ENCODE measurements at places on chromosomes 12 and 14.

GRCh38 chr14:99757331-99758070 is 35.7 kb upstream of the EML1 start:
- no peak for DNase-seq

DNA sequence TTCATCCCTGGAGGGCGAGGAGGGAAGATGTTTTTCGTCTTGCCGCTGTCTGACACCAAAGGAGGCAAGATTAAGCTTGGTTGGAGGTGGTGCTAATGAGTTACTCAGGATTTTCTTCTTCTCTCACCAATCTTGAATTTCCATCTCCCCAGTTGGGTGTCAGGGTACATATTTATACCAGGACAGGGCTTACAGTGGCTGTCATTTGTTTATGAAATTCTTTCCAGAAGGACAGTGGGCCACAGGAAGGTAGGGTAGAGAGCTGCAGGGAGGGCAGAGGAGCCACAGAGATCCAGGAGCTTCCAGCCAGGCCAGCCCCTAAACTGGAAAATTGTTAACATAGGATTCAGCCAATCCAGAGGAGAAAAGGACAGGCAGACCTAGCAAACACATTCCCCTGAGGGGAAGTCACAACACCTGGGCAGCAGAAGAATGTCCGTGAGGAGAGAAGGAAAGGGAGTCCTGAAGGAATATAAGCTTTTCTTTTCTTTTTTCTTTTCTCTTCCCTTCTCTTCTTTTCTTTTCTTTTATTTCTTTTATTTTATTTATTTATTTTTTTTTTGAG is 40.5 kb downstream of the IRF2BPL start:
- DNase-seq, result no peak

DNA sequence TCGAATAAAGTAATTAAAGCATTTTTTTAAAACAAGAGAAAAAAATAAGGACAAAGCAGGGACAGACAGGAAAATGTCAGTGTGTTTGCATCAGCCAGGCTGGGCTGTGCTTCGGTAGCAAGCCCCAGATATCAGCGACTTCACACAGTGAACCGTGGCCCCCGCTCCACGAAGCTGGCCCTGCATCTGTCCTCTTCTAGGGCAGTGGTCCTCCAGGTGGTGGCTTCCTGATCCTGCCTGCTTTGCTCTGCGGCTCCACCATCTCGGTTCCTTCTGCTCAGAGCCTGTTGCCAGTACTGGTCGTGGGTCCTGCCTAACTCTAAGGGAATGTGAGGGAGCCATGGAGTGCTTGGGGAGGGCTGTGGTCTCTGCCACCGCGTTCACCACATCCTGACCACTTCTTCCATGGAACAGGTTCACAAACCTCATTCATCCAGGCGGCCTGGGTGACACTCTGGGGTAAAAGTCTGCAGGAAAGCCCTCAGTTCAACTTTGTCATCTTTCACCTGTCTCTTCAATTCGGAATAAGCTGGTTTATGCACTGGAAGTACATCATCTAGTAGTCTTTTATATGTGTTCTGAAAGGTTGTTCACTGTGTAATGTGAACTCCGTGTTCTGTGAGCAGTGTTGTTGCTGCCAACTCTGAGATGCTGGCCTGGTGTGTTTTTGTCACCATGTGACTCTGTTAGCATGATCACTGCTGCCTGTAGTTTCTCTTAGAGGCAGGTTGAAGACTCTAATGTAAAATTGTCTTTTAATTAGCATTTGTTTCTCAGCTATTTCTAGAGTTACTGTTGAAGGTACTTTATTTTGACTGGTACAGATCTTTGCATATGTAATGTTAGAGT is 47.9 kb downstream of the ANKRD9 start:
- no peak for DNase-seq

GRCh38 chr14:76217179-76217578 is 65.5 kb downstream of the GPATCH2L start:
- no peak for DNase-seq

DNA sequence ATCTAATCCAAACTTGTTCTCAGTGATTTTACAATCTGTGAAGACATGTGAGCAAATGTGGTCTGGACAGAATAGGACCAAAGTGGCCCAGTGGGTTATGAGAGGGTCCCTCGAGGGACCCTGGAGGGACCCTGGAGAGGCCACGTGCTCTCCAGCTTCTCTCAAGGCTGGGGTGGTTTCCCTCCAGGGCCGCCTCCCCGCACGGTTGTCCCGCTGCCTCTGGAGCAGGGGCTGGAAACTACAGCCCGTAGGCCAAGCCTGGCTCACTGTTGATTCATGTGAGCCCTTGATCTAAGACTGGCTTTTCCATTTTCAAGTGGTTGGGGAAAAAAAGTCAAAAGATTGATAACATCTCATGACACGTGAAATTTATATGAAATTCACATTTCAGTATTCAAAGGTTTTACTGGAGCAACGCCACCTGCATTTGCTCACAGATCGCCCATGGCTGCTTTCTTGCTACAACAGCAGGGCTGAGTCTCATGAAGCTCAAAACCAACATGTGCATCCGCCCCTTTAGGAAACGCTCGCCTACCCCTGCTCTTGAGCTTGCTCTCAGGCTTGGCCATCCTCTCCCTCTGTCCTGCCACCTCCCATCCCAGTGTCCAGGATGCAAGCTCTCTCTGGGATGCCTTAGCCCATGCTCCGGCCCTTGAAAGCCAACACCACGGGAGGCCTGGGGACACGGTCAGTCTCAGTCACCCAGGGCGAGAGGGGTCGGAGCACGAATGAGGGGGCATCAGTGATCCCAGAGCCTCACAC is 12.1 kb upstream of the LRTM2 start:
- no peak for DNase-seq

DNA sequence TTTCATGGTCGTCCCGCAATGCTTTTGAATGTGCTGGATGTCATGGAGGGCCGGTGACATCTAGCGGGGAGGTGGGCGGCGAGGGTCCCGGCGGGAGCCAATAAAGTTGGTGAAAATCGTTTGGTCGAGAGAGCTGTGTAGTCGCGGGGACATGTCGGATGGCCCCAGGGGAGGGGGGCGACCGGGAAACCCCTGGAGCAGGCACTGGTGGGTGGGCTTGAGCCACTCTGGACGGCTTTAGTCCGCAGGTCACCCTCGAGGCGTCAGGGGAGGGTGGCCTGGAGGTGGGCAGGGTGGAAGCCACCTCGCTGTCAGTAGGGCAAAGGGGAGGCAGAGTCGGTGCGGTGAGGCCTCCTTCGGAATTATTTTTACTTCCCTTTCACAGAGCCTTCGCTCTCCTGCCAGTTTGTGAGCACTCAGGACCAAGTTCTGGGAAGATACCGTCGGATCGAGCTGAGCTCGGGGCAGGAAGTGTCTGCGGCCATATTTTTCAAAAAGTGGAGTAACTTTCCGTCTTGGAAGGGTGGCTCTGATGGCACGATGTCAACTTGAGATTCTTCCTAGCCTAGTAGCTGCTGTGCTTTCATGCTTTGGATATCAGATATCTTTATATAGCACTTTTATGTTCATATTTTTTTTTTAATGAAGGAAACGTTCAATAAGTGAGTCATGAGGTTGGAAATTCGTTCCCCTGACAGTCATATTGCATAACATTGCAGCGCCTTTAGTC is 28.2 kb downstream of the WBP11 start:
- peak; percentile 43 for DNase-seq

- DNase-seq, result no peak
Observed at GRCh38 chr14:28138341-28138740, 628.2 kb upstream of the FOXG1 start.

- no peak for DNase-seq
Observed at GRCh38 chr14:64733321-64733720, 29.1 kb downstream of the PLEKHG3 start.

DNA sequence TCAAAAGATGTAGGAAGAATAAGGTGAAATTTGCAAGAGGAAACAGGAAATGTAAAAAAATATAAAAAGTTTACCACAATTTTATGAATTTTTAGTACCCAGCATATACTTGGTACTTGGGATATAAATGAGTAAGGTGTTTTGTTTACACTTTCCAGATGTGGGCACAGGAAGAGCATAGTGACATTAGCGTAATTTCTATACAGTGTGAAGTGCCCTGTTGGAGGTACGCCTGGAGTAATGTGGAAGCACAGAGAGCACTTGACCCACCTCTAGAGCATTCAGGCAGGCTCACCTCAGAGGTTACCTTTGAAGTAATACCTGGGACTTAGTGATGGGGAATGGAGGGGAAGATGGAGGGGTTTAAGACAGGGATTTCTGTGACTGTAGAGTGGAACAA is 89.5 kb downstream of the AEBP2 start:
- no peak for DNase-seq

DNA sequence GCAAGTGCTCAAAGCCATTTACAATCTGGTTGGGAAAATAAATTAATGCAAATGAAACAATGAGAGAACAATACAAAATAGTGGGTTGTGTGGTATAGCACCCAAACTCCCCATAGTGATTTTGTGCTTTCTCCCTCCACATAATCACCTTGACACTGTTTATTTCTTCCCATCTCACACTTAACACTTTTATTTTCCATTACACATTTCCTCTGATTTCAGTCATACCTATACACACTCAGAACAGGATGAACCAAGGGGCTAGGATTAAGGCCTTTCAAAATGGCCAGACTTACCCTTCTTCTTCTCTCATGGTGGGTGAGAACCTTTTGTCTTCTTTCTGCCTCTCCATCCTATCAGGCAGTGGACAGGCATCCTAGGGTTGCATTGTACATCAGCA is 13.9 kb upstream of the PDE1B start:
- no peak for DNase-seq

DNA sequence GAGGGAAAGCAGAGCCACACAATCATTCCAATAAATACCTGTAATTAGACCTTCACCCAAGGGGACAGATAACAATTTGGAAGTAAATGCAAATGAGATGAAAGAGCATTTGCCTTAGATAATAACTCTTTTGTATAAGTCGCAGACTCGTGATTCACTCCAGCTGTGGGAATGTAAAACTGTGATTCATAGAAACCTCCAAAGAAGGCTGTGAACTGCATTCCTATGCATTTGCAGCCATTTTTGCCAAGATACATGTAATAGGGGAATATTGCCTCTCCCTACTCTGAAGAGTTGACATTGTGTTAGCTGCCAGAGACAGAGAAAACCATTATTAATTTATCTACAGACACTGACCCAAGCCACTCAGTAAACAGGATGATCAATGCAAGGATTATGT is 181.9 kb upstream of the ARHGAP5 start:
- no peak for DNase-seq

DNA sequence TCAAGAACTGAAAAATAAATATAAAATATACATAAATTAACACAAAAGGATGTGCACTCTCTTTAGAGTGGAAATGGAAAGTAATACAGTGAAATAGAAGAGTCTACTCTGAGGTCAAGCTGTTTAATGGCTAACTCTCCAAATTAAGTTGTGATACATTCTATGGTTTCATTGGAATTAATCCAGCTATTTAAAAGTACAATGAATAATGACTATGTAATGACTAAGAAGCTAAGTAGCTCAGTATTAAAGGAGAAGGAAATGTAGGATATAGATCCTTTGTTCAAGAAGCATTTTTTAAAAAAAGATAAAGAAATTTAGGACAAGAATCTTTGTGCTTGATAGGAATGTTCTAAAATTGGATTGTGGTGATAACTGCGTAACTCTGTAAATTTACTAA is 85.3 kb downstream of the LRP6 start:
- DNase-seq, result no peak

GRCh38 chr14:103207388-103208072 is 84.3 kb downstream of the TNFAIP2 start:
- DNase-seq, result peak; percentile 13

- DNase-seq, result no peak
Observed at GRCh38 chr12:92786045-92786444, 83.3 kb downstream of the PLEKHG7 start.

DNA sequence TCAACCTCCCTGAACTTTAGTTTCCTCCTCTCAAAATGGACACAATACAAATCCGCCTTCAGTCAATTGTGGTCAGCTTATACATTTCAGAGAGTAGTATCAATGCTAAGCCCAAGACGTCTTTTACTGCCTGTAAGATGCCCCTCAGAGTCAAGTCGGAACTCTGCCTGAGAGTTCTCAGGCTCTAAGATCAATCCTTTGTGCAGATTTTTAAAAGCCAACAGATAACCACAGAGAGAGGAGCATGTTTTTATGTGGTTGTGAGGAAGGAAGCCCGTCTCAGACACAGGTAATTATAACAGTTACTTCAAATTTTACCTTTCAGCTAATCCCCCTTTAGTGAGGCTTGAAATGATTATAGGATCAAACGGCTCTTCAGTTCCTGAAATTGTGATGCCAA is 91.6 kb downstream of the HELB start:
- no peak for DNase-seq

- no peak for DNase-seq
Observed at GRCh38 chr14:76080471-76080870, 71.3 kb upstream of the GPATCH2L start.

GRCh38 chr14:104142136-104142945 is 4.0 kb downstream of the KIF26A start:
- DNase-seq, result no peak

DNA sequence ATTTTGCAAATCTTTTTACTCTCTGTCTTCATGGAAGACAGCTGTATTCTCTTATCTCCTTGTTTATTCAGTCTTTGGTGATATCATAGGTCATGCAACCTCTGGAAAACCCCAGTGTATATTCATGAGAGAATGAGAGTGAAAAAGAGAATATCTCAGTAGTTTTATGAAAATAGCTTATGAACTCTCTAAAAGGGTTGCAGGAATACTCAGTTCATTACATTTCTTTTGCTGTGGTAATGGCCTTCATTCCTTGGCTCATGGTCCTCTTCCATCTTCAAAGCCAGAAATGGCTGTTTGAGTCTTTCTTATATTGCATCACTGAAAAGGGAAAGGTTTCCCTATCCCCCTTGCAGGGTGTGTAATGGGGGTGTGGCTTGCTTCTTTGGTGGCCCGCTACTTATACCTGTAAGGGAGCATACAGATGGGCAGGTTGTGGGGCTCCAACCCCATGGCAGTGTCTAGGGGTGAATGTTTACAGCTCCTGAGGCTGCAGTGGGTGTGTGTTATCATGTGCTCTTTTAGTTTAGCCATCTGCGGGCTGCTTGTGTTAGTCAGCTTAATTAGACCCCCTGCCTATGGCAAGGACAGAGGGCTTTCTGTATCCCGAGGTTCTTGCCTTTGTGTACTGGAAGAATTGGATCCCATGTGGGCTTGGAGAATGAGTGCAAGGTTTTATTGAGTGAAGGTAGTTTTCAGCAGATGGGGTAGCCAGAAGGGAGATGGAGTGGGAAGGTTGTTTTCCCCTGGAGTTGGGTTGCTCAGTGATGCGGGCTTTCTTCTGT is 150.2 kb downstream of the CCDC91 start:
- no peak for DNase-seq

DNA sequence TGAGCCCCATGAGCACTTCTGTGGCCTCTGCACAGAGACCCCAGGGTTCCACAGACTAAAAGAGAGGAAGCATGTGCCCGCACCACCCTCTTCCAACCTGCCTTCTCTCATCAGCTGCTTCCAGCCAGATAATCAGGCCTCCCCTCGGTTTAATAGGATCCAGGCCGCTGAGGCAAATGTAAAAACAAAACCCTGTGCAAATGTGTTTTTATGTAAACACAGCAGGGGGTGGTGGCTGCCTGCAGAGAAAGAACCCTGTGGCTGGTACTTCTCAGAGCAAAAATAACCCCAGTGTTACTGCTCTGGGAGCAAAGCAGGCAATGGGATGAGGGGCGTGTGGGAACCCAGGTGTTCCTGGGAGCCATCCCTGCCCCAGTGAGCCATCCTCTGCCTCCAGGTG is 46.2 kb downstream of the WSCD2 start:
- DNase-seq, result no peak

Data from endothelial cell (in vitro differentiated cells).